ENCODE measurements at places on chromosomes 7 and 10.
A peak's percentile ranks its signal among the peaks of the same experiment; 100 is the strongest.

- no peak for DNase-seq
These were observed 4.4 kb upstream of the CUZD1 start for GRCh38 chr10:122849900-122850605.

GRCh38 chr7:19094598-19095352, 22.7 kb downstream of the TWIST1 start:
- no peak for DNase-seq

DNA sequence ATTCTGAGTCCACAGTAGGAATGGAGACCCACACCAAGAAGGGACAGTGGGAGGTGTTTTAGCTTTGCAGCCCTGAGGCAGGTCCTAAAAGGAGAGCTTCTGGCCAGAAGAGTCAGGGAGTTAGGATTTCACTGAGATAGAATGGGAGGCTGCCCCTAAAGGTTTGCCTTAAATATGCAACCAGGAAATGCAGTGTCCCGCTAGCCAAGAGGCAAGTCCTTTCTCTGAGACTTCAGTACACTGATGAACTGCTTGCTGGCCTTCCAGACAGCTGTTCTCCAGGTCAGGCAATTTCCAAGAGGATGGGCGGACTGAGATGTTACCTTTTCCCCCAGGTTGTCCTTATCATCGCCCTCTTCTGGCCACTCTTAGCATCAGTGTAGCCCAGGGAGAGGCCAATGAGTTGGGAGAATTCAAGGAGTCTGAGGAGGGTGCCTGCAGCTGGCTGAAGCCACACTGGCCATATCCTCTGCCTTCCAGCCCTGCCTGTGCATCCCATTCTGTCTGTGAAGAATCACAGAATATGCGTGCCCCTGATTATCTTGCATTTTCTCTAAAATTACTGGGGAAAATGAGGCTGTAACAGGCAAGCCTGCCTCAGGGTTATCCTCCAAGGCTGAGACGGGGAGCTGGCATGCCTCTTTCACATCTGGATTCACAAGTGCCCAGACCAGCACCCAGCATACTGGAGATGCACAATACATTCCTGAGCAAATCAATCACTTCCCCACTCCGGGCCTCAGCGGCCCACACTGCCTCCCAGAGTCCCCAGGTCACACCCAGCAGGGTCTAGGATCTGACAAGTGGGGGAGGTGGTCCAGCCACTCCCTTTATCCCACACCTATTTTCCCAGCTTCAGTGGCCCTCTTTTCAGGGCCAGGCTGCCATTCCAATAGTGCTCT, 2.4 kb downstream of the TLL2 start:
- DNase-seq = no peak

- no peak for DNase-seq
These were observed 127.5 kb downstream of the MAD1L1 start for GRCh38 chr7:2105280-2105679.

DNA sequence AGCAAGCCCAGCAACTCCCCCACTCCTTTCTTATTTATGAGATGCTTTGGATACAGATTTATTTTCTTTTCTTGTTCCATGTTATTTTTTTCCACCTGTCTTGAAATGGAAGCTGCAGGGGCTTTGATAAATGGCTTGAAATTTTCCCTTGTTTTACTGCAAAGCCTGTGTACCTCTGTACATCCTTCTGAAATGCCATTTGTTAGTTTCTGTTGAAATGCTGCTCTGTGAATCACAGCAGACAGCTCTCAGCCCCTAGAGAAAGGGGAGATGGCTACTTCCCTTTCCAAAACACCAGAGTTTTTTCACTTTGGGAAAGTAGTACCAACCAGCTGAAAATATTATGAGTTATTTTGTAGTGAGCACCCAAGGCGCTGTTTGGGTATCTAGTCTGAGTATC, 304.2 kb downstream of the ELMO1 start:
- DNase-seq = no peak

GRCh38 chr10:123428391-123428790, 237.8 kb upstream of the GPR26 start:
- DNase-seq = no peak

DNA sequence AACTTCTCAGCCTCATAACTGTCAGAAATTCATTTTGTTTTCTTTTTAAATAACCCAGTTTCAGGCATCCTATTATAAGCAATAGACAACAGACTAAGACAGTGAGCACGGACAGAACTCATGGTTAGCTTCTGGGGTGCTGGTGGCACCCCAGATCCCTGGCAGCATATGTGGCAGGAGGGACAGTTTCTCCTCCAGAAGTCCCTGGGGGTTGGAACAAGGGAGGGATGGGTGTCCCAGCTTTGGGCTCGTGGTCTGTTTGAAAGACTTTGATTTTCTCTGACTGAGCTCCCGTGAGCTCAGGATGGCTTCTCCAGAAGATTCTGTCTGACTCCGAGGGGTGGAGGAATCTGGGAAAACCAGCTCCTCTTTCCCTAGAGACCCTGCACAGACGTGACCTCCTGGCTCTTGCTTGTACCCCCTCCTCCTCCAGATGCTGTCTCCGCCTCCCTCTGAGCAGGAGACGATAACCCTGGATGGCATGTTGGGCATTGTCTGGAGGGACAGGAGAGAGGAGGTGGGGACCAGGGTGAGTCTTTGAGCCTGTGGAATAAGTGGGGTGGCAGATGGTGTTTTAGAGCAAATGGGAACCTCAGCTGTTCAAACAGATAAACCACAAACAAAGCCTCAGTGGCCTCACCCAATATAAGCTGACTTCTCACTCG, 421.1 kb downstream of the GLRX3 start:
- no peak for DNase-seq

GRCh38 chr7:11750191-11750590, 81.8 kb downstream of the THSD7A start:
- DNase-seq = no peak

GRCh38 chr10:56470701-56471100, 109.6 kb upstream of the ZWINT start:
- no peak for DNase-seq

GRCh38 chr7:111992601-111993000, 213.6 kb downstream of the DOCK4 start:
- no peak for DNase-seq

DNA sequence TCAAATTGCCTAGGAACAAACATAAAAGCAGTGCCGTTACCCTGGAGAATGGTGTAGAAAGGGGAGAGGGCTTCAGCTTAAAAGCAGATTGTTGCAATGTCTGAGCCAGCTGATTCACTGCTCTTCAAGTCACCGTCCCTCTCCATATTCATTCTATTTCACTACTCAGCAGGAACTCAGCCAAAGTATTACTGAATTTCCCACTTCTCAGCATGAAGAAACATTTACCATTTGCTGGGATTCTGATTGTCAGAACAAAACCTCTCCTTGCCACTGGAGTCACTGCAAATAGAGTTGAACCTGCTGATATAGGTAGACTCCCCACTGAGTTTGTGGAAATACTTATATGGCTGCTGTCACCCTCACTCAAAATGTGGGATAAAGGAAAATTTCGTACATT, 71.7 kb downstream of the PPP1R17 start:
- DNase-seq = no peak

GRCh38 chr10:86756511-86757112, at the start of gene BMPR1A:
BMPR1A (plus strand) TSS chr10:86756619; CDS start chr10:86876019, 119,400 bp downstream.
- no peak for DNase-seq

DNA sequence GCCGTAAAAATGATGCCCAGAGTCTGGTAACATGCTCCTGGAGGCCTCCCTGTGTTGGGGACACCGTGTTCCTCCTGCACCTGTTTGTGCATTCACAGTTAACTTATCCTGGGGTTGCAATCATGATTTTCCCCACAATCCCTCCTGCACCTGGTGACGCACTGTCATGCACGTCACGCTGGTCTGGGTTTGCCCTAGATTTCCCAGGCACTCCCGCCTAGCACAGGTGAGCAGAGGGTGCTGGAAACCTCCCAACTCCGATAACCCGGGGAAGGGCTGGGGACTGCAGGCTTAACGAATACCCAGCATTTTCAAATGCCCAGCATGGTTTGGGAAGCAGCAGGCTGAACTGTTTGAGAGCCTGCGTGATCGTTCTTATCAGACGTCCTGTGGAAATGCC, 427.1 kb downstream of the TCERG1L start:
- no peak for DNase-seq

- no peak for DNase-seq
These were observed 88.6 kb downstream of the VWDE start for GRCh38 chr7:12315049-12315448.

- no peak for DNase-seq
These were observed 7.1 kb downstream of the GRM8 start for GRCh38 chr7:127245607-127246006.

DNA sequence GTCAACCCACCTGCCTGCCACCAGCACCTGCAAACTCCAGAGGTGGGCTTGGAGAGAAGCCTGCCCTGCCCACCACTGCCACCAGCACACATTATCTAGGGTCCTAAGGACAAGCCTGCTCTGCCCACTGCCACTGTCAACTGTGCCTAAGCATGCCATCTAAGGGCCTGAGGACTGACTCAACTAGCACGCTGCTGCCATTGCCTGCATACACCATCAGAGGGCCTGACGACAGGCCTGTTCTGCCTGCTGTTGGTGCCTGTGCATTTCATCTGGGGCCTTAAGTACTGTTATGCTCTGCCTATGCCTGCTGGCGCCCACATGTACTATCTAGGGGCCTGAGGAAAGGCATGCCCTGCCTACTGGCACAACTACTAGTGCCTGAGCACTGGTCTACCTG, 27.0 kb upstream of the LRRD1 start:
- no peak for DNase-seq

DNA sequence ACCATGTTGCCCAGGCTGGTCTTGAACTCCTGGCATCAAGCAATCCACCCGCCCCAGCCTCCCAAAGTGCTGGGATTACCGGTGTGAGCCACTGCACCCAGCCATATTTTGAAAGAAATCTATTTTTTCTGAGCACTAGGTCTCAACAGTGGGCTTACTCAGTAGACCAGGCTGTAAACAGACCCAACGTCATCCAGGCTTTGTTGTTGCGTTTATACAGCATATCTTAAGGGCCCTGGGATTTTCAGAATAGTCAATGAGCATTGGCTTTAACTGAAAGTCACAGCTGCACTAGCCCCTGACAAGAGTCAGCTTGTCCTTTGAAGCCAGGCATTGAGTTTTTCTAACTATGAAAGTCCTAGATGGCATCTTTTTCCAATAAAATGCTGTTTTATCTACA, 49.8 kb downstream of the STK17A start:
- DNase-seq = no peak

DNA sequence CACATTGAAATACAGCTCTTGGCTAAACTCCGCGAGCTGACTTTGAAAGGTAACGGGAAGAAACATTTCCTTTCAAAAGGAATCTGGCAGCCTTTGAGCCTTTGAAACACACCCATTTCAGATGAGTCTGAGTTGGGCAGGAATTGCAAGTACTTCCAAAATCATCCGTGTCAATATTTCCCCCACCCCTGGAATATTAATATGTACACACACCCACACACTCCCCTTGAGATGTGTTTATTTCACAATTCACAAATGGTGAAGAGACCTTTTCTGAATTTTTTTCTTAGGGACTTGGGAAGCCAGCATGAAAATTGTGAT, 438.7 kb upstream of the NRP1 start:
- no peak for DNase-seq

DNA sequence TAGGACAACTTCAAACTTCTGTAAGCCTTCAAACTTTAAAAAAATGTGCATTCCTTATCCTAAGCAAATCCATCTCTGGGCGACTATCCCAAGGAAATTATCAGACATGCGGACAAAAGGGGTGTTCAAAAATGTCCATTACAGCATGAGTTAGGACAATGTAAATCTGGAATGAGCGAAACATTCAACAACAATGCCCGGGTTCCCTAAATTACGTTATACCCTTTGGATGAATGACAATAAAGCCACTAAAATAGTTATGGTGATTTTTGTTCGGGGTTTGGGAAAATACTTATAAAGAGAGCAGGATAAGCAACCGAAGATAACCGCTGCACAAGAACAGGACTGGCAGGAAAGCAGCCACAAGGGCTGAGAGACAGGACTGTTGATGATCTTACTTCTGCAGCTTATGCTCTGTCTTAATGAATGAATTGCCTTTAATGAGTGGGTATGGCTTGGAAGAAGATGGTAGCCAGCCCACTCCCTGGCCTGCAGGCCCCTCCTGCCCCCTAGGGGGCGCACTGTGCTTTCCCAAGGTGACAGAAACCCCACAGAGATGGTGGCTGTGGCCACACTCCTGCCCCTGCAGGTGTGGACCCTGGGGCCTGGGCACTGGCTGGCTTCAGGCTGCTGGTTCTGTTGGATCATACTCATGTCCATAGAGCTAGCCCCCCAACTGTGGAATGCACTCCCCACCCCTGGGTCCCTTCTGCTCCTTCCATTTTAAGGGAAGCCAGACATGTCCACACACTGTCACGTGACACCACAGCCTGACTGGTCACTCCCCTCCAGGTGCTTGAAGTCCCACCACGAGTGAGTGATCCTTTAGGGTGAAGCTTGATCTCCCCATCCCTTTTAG, 45.0 kb downstream of the ZCCHC24 start:
- peak; percentile 21 for DNase-seq

DNA sequence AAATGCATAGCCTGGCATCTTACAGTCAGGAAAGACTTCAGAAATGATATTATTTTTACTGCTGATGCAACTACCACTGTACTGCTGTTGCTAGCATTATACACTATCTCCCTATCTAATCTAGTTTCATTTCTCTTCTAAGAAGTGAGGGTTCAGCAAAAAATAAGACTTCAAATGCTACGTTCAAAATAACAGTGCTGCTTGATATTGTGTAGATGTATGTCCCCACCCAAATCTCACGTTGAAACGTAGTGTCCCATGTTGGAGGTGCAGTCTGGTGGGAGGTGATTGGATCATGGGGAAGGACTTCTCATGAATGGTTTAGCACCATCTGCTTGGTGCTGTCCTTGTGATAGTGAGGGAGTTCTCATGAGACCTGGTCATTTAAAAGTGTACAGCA, 129.4 kb downstream of the ANK3 start:
- no peak for DNase-seq

- DNase-seq = no peak
These were observed 35.2 kb downstream of the CYP17A1 start for GRCh38 chr10:102801978-102802377.

DNA sequence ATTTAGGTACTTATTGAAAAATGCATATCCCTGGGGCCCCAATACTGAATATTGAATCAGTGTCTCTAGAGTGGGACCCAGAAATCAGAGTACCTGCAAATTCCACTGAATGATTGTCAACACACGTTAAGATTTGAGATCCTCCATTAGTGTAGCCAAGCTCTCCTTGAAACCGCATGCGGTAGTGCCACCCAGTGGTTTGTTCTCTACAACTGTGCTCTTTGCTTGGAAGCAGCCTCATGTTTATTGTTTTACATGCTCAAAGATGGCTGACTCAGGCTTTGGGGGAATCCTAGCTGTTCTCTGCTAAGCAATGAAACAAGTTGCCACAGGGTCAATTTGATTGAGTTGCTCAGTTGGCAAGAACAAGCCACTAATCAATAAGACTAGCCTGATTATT, 340.2 kb upstream of the CELF2 start:
- peak; percentile 33 for DNase-seq

- no peak for DNase-seq
These were observed 56.2 kb upstream of the ABLIM1 start for GRCh38 chr10:114714281-114714741.

Data from CD4-positive, alpha-beta T cell treated with Interferon gamma for 1 hour (primary cell).